Activated T-helper 17 cell treated with anti-CD3 and anti-CD28 coated beads, Interleukin-2, amount 50 U/mL, for 72 hours (primary cell): ENCODE measurements at places on chromosomes 11 and 22. TPM values are rescaled to one million over a fixed set of nuclear protein-coding genes. Genes with fewer than 3 reads are reported as not detected.
A peak's percentile ranks its signal among the peaks of the same experiment; 100 is the strongest.

MS4A15 gene
- total RNA-seq, result not detected

USP28 gene
- 66.8 TPM for total RNA-seq

MIAT gene
- 81.2 TPM for total RNA-seq

RTN4R gene
- total RNA-seq, result 1.4 TPM

DNA sequence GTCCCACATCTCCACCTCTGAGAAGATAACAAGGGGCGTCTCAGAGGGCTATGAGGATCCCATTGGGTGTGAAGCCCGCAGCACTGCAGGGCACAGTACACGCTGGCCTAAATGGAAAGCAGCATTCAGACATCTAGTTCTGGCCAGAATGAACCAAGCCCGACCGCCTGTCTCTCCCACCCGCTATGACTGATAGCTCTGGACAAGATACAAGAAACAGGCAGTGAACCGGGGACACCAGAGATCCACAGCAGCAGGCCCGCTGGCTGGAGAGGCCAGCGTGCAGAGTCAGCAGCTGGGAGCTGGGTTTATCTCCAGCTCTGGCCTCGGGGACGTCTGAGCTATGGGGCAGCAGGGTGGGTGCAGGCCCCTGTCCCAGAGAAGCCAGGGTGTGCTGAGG, 9.6 kb downstream of the CERK start:
- ATAC-seq, result no peak

DNA sequence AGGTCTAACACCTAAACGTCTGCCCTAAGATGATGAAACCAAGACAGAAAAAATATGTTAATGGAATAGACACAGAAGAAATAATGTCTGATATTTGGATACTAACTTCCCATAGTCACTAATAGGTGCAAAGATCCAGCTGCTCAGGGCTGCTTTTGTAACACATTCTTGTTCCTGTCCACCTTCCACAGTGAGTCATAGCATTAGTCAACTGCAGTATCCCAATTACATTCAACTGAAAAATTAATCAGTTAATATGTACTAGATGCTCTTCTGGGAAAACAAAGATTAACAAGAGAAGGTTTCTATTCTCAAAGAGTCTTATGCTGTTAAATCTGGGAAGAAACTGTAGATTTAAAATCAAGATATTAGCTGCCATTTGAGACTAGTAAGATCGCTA, 47.6 kb downstream of the HEPHL1 start:
- ATAC-seq, result no peak

DNA sequence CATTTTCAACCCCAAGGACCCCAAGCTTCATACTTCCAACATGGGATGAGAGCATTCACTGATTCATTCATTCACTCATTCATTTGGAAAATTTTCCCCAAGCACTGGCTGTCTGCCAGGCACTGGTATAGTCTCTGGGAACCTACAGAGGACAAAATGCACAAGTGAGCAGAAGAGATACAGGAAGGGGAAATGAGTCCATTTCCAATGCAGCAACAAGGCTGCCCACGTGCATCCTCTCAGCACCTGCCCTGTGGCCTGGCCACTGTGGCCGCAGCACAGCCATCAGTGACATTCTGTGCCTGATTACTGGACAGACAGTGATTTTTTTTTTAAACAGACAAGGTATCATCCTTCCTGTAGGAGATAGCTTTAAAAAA, 96.0 kb upstream of the PITPNB start:
- ATAC-seq, result no peak

DNA sequence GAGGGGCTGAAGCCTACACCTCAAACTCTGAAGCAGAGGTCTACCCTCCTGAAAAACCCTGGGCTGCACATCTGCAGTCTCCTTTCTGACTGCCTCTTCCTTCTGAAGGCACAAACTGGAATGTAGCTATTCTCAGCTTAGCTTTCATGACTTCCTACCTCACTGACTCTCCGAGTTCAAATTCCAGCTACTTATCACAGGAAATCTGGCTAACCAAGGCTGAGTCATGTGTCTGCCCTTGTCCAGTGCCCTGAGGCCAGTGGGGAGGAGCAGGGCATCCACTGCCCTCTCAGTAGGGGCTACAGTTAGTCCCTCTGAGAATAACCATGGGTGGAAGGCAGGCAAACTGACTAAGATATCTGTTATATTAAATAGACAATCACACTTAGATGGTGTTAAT, 29.2 kb downstream of the PDGFD start:
- ATAC-seq, result no peak

DNA sequence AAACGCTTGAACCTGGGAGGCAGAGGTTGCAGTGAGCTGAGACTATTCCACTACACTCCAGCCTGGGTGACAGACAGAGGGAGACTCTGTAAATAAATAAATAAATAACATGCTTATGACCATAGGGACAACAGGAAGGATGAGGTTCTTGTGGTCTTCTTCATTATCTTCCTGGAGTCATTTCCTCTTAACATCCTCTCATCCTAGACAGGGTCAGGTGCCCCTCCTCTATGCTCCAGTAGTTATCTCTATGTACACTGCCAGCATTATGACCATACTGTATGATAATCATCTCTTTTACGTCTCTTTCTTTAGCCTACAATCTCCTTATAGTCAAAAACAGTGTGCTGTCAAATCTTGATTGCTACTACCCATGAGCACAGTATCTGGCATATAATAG, 17.7 kb downstream of the RAB30 start:
- ATAC-seq, result no peak

DNA sequence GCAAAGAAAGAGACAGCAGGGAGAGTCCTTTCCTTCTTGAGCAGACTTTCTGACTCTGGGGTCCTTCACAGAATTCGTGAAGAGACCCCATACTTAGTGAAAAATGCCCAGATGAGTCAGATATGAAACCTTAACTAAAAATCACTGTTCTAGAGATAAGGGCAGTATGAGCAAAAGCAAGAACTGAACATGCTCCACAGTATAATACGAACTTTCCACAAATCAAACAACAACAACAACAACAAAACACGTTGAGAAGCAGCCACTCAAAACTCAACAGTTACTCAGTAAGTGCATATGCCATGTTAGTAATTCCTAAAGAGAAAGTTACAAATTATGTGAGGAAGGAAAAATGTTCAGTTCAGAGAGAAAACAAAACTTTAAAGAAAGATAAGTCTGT, 44.3 kb downstream of the PITPNB start:
- ATAC-seq, result peak; percentile 60

DNA sequence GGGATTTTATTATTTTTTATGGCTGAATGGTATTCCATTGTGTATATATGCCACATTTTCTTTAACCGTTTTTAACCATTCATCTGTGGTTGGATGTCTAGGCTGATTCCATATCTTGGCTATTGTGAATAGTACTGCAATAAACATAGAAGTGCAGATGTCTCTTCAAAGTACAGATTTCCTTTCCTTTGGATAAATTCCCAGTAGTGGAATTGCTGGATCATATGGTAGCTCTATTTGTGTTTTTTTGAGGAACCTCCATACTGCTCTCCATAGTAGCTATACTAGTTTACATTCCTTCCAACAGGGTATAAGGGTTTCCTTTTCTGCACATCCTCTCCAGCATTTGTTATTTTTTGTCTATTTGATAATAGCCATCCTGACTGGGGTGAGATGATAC, 71.9 kb upstream of the SEZ6L start:
- ATAC-seq, result no peak

DNA sequence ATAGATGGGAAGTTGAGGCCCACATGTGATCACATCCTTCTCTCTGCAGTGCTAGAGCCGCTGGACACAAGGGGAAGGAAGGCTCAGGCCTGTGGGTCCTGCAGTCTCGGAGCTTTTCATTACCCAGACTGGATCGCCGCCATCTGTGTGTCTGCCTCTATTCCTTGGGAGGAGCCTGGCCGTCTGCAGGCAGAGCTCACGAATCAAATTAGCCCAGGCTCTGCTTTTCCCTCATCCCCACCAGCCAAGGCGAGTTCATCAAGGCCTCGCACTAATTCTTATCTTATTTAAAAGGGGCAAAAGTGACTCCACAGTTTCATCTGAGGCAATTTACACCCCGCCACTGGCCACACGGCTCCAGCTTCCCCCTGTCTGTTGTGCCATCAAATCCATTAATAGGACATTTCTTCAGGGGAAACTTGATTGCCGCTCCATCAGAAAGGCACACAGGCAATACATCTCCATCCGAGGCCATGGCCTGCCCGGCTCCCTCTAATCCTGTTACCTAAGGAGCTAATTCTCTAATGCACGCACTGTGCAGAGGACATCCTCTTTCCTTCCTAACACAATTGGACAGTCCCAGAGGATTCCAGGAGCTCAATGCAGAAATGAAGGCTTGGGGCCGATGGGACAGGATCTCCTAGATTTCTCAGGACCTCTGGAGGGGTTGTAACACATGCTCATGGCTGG, 3.3 kb upstream of the HTR3A start:
- no peak for ATAC-seq

DNA sequence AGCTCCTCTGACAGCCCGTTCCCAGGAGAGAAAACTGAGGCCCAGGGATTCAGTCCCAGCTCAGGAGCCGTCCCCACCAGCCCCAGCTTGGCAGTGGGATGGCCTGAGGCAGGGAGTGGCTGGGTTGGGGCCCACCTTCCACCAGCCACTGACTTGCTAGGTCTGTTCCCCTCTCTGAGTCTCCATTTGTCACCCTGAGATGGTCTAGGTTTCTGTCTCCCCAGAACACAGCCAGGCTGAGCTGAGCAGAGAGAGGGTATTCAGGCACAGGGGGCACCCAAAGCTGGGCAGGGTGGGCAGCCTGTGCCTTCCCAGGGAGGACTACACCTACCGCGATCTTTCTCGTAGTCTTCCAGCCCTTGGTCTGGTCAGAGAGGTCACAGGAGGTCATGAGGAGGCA, 95.7 kb downstream of the PDE2A start:
- no peak for ATAC-seq

DNA sequence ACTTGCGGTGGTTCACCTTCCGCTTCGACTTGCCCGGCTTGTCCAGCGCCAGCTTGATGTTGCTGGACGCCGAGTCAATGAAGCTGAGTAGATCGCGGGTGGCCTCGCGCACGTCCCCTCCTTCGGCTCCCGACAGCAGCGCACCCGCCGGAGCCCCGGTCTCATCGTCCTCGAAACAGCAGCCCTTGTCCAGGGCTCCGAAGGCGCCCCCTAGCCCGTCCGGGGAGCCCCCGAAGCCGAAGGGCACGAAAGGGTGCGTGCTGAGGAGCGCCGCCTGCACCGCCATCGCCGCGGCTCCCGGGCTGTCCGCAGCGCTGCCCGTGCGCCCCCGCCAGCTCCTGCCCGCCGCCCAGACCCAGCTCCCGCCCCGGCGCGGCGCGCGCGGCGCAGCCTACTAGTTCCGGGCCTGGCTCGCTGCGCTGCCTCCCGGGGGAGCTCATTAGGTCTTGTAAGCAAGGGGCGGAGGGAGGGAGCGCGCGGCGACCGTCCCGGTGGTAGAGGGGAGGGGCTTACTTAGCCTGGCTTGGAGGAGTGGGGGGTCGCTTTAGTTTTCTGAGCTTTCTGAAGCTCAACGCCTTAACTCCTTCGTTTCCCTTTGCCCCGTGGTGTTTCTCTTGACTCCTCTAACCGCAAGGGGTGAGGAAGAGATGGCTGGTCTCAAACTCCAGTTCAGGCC, at the start of gene FAM181B:
Gene FAM181B, minus strand, starts transcription at position 421 of the 676 bp plus-strand sequence. Its CDS starts 135 bp downstream, at position 286.
- peak; percentile 35 for ATAC-seq

- no peak for ATAC-seq
Observed at GRCh38 chr11:10477690-10478046, 22.6 kb downstream of the AMPD3 start.

DNA sequence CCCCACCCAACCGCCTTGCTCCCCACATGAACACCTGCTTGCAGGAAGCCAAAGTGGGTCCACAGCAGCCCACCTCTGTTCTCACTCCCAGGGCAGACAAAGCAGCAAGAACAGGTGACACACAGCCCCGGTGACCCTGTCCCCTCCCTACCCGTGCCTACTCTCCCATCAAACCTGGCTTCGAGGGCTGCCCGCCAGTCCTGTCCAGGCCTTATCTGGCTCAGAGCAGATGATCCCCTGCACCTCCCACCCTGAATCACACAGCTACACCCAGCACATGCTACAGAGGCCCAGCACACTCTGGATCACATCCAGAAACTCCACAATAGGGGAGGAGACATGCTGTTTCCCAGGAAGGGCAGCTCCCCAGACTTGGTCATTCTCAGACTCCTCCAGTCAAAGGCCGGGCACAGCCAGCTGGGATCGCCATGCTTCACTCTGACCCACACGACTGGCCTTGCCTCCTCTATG, 6.2 kb upstream of the RGL4 start:
- ATAC-seq, result no peak

- no peak for ATAC-seq
Observed at GRCh38 chr11:132206993-132207392, 836.6 kb downstream of the NTM start.

DNA sequence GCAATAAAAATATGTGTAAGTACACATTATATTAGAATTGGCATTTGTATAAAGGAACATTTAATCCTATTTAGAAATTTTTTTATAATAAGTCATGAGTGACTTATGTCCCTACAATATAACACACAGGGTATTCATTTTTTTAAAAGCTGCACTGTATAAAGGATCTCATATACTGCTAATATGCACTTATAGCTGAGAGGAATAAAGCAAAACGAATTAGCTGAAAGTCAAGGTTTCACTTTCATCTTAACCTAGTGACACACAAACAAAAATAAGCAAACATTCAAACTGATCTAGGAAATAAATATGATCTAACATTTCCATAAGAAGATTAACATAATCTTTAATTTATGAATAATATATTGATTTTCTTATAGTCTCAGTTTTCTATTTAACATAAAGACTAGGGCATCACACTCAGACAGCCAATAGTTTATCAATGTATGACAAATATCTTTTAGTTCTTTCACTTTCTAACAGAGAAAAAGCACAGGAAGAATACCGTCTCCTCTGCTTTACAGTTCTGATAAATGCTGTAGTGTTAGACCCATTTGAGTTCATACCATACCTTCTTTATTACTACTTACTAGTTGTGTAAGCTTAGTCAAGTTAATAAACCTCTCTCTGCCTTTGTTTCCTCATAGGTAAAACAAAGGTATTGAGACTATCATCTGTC, 42.9 kb downstream of the DCDC1 start:
- ATAC-seq, result peak; percentile 50

DNA sequence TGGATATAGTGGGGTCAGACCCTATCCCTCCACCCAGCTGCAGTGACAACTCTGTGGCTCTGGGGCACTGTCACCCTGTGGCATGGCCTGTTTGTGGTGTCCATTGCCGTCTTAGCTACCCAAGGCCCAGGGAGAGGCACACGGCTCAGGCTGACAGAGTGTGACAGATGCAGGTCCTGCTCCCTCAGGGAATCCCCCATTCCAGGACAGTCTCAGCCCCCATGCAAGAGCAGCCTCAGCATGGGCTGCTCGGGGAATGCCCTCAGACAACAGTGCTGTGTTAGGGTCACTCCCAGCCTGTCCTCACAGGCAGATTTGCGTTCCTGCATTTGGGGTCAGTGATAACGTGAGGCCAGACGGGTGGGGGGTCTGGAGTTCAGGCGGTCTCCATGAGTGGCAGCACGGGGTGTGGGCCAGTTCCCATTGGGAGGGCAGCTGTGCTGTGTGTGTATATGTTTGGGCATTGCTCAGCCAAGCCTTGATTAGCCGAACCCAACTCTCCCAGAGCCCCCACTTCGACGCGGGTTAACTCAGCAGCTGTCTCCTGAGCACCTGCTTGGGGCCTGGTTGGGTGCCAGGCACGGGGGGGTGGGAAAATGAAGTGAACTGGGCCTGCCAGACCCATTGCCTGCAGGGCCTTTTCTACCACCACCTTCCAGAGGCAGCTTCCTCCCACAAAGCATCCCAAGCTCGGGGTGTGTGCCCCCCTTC, 5.3 kb upstream of the KCNQ1OT1 start:
- no peak for ATAC-seq

GRCh38 chr11:36722421-36722820, 124.4 kb upstream of the RAG2 start:
- ATAC-seq, result no peak
